ENCODE measurements at places on chromosomes 12 and 14. TPM values are rescaled to one million over a fixed set of nuclear protein-coding genes. Genes with fewer than 3 reads are reported as not detected.
A peak's percentile ranks its signal among the peaks of the same experiment; 100 is the strongest.

GRCh38 chr12:1768615-1769014 is 51.8 kb upstream of the LRTM2 start:
- DNase-seq: no peak

- DNase-seq: no peak
Observed at GRCh38 chr12:55719371-55719770, 822 bp upstream of the RDH5 start.

DNA sequence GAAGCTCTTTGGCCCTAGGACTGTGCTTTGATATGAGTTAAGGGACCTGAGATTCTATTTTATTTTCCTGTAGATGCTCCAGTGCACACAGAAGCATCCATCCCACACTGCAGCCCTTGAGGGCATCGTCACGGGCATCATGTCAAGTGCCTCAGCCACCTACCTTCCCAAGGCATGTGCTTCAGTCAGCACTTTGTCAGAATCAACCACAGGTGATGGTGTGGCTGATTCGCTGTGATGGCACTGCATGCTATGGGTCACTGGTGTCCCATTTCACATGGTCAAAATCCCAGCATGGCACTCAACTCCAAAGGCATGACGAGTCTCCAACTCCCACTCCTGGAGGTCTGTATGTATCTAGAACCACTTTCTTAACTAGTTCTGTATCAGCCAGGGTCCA is 100.8 kb downstream of the AACS start:
- no peak for DNase-seq

- DNase-seq: peak; percentile 15
Observed at GRCh38 chr12:106030210-106031071, 108.3 kb downstream of the NUAK1 start.

C14orf132 gene
- polyA plus RNA-seq: 7.1 TPM

DNA sequence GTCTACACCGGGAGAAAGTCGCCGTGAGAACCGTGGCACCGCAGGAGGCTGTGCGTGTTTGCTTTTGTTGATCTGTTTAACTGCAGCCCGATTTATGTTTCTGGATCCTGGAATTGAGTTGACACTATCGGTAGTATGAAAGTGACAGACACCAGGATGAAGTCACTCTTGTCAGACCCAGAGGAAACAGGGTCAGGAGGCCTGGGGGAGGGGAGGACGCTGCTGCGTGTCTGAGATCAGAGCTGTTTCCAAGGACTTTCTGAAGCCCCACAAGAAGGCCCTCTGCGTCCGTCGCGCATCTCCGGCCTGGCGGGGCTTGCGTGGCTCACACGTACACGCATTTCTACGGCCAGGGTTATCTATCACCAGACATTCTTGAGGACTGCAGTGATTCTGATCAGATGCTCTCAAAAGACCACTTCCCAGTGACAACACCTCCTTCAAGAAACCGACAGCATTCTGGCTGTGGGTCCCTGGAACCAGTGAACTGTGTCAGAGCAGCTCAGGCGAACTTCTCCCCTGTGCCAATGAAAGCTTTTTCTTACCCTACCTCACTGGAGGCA is 263.4 kb downstream of the ADGRD1 start:
- no peak for DNase-seq

MYO1H gene
- polyA plus RNA-seq: not detected
